ENCODE measurements at places on chromosomes 6 and 20.
A peak's percentile ranks its signal among the peaks of the same experiment; 100 is the strongest.

DNA sequence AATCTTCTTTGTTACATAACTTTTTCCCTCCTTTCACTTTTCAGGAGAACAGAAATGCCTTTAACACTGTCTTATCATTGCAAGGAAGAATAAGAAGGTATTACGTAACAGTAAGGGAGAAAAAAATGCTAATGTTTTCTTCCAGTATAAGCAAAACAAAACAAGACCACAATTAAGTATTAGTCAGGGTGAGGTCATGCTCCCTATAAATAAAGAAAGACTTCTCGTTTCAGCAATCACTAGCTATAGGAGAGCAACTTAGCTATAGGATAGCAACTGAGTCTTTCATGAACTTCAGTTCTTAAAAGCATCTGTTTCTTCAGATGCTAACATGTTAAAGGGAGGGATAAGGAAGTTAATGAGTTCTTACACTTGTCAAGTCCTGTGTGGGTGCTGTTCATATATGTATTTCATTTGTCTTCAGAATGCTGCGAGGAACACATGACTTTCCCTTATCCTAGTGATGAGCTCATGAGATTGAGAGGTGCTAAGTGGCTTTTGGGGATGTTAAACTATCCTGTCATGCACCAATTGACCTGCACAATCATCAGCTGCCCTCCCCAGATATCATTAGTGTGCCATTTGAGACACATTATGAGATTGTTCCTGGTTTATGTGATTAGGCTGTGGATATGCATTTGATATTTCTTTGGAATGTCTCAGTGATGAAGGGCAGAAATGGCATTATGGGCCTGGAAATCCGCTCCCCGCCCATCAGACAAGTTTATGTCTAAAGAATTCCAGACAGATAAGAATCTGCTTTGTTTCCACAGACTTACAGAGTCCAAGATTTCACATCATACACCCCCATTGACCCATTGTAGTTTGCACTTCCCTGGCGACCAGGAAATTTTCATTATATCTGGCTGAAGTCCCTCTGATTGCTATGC lies 37.5 kb downstream of the LAMA4 start:
- no peak for DNase-seq

- no peak for DNase-seq
These were observed 12.8 kb downstream of the TUBB2A start for GRCh38 chr6:3144571-3144970.

DNA sequence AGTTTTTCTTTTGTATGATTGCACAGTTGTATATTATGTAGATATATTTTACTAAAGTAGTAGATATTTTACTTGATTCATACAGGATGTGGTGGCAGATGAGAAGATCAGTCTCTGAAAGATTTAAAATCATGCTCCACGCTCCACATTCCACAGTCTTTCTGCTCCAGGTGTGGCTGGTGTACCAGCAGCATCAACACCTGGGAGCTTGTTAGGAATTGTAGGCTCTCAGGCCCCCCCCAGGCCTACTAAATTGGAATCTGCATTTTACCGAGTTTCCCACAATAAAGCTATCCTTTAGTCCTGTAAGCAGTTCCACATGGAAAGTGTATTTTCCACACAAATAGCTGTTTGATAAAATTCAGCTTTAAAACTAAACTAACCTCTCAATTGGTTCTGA lies 537.4 kb downstream of the BCKDHB start:
- DNase-seq = no peak

DNA sequence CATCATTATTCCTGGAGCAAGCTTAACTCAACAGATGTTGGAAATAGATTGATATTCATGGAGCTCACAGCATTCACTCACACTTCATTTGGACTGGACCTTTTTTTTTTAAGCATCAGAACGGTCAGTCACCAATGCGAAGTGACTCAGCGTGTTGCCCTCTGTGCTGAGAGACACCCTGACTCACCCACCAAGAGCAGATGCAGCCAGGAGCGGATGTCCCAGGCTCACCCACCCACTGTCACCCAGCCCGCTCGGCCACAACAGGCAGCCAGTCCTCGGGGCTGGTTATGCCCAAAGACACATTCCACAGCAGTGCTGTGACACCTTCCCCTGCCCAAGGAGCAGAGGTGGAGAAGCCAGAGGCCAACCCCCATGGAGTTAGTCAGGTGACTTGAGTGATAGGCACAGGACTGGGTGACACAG lies 15.7 kb downstream of the RNASET2 start:
- DNase-seq = no peak

- DNase-seq = peak; percentile 73
These were observed 43.6 kb downstream of the FGD2 start for GRCh38 chr6:37048851-37049757.

DNA sequence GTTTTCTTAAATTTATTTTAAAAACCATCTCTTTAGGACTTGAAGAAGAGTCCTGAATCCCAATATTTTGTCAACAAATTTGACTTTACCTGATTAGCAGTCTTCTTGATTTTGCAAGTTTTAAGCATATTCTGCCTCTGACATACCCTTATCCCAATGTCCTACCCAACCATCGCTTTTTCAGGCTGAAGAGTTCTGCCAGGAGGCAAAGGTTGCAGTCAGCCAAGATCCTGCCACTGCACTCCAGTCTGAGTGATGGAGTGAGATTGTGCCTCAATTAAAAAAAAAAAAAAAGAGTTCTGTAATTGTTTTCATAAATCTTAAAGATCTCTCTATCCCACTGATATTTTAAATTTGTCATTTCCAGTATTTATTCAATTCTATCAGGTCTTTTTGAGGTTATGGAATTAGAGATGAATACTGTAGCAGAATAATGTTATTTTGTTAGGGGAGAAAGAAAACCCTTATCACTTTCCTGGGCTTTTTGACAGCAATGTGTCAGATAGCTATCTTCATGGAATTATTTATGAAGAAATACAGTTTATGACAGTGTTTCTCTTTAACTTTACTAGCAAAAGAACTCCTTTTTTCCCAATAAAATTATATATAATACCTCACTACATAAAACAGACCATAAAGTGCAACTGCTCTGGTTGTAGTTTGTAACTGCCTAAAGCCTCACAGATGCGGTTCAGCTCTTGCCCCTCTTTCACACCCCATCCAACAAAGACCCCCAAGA lies 78.2 kb downstream of the IBTK start:
- DNase-seq = no peak

DNA sequence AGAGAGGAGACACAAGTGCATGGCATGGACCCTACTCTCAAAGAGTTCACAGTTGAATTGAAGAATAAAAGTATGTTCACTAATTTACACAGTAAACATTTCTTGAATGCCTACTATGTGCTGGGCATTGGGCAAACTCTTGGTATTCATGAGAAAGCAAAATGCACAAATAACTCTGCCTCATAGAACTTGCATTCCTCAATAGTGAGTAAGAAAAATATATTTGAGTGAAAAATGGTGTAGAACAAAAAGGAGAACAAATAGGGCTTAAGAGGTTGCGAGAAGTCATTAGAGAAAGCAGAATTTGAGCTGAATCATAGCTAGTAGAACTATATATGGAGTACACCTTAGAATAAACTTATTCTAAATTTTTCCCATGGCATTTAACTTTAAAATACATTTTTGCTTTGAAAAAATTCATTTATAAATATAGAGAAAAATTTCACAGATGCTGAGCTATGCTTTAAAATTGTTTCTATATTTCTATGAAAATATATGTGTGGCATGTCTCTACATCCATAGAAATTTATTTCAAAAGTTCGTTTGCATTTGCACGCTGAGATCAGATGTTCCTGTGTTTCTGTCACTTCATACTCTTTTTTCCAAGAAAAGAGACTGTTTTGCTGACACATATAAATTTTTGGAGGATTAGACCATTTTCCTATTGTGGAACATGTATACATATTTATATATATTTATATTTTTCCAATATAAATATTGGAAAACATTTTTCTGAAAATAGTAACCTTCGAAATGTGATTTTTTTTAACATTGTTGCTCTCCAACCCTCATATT lies 236.1 kb downstream of the KCNQ5 start:
- no peak for DNase-seq

DNA sequence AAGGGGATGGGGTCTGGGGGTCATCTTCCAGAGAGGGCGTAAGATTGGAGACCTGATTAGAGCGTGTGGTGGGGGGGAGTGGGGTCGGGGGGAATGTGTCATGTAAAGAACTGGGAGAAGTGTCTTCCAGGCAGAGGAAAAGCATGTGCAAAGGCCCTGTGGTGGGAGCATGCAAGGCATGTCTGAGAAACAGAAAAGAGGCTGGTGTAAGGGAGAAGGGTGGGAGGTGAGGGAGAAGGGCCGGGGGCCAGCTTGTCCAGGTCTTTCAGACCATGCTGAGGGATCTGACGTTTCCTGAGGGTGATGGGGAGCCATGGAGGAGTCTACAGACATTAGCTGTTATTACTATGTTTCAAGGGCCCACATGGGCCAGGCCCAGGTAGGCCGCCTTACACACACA lies 30.4 kb upstream of the FKBP1A start:
- DNase-seq = no peak

- no peak for DNase-seq
These were observed 40.6 kb downstream of the DOK5 start for GRCh38 chr20:54515793-54516628.

- peak; percentile 12 for DNase-seq
These were observed 65.2 kb downstream of the CDS2 start for GRCh38 chr20:5191829-5192569.

- no peak for DNase-seq
These were observed 137.7 kb downstream of the INSM1 start for GRCh38 chr20:20505554-20505953.

DNA sequence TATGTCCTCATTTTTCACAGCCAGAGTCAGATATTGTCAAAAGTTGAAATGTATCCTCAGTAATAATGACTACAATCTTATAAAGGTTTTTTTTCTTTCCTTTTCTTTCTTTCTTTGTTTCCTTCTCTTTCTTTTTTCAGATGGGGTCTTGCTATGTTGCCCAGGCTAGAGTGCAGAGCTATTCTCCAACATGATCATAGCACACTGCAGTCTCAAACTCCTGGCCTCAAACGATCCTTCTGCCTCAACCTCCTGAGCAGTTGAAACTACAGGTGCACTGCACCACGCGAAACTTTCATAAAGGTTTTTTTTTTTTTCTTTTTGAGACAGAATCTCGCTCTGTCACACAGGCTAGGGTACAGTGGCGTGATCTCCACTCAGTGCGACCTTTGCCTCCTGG lies 31.1 kb upstream of the FOXA2 start:
- no peak for DNase-seq

- peak; percentile 9 for DNase-seq
These were observed 548 bp downstream of the AGPAT4 start for GRCh38 chr6:161273274-161273751.

DNA sequence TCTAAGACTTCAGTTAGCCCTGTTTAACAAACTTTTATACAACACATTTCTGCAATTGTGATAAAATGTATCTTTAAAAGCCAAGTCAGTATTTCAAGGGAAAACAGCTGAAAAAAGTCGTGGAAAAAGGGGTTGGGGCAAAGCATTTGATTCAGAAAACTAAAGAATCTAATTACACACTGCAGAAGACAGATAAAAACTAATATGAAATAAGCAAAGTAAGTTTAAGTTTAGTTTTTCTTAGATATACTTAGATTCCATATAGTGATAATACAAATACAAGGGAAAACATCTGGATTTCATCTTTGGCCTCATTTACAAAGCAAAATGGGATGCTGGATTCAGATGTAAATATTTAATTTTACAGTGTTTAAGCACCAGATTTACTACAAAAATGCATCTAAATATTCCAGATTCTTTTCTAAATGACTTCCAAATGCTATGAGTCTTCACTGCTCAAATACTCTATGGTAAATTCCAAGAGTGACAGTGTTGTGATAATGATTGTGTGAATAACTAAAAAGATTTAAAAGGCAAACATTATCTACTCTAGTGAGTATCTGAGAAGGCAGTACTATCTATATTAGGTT lies 1.5 kb upstream of the ADNP start:
- no peak for DNase-seq

- DNase-seq = no peak
These were observed 42.0 kb upstream of the BPIFA2 start for GRCh38 chr20:33125983-33126382.

DNA sequence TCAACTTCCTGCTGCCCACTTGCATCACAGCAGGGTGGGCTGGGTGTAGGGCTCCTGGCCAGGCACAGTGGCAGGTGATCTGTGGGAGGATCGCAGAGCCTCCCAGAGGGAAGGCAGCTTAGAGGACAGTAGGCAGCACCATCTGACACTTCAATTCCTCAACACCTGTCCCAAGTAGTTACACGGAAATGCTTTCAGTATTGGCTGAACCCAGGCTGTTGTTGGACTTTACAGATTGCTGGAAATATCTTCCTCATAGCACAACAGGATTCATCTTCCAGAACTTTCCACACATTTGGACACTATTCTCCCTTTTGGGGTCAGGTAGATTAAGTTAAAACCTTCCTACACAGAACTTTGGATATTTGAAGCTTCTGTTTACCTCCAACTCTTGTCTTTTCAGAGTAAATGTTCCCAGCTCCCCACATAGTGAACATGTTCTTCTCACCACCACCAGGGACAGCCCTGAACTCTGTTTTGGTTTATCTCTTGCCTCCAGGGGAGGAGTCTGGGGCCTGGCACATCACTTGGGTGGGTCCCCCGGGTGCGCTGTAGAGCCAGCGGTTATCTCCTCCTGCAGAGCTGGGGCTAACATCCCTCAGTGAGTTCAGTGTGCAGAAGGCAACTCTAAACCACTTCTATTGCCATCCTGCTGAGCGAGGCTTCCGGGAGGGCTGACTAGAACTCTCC lies 3.5 kb upstream of the SLC22A2 start:
- DNase-seq = no peak

DNA sequence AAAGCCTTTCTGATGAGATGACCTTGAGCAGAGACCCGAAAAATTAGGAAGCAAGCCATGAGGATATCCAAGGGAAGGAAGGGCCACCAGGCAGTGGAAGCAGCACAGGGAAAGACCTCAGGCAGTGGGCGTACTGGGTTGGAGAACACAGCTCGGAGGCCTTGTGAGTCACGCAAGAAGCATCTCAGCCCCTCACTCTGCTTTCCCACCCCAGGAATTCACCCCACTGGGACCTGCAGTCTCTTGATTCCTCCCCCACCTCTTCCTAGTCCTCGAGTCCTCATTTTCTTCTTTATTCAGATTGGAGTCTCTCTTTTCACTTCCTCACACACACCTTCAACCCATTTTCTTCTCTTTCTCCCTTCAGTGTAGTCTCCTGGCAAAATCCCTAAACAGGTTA lies 27.0 kb downstream of the RPRD1B start:
- no peak for DNase-seq

Data from activated T-cell treated with anti-CD3 and anti-CD28 coated beads, Interleukin-2, amount 50 U/mL, for 4 hours (primary cell).